ENCODE measurements at places on chromosomes 13 and 19.

DNA sequence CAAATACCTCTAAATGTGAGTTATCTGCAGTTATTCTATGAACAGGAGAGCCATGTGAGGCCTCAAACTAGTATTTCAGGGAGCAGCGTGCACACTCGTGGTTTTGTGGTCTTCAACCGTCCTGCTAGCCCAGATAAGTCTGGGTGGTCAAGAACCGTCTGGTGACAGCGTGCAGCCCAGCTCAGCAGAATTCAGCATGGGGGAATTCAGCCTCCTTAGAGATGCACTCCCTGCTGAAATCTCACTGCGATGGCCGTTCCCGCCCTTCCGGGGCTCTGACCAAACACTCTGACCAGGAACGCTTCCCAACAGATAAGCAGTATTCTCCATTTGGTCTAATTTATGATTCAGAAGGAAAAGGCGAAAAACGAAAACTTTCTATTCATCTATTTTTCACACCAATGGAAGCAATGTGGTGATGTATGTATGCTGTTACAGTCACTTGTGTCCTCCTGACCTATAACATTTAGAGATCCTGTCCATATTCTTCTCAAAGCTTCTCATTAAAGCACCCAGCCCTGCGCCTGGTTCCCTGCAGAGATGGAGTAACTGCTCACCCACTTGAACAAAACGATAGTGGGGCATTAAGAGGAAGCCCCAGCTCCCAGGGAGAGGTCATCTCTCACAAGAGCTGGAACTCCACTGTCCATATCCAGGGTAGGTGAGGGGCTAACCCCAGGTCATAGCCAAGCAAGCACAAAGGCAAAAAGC, 2.9 kb downstream of the ANKRD27 start:
- no peak for DNase-seq

DNA sequence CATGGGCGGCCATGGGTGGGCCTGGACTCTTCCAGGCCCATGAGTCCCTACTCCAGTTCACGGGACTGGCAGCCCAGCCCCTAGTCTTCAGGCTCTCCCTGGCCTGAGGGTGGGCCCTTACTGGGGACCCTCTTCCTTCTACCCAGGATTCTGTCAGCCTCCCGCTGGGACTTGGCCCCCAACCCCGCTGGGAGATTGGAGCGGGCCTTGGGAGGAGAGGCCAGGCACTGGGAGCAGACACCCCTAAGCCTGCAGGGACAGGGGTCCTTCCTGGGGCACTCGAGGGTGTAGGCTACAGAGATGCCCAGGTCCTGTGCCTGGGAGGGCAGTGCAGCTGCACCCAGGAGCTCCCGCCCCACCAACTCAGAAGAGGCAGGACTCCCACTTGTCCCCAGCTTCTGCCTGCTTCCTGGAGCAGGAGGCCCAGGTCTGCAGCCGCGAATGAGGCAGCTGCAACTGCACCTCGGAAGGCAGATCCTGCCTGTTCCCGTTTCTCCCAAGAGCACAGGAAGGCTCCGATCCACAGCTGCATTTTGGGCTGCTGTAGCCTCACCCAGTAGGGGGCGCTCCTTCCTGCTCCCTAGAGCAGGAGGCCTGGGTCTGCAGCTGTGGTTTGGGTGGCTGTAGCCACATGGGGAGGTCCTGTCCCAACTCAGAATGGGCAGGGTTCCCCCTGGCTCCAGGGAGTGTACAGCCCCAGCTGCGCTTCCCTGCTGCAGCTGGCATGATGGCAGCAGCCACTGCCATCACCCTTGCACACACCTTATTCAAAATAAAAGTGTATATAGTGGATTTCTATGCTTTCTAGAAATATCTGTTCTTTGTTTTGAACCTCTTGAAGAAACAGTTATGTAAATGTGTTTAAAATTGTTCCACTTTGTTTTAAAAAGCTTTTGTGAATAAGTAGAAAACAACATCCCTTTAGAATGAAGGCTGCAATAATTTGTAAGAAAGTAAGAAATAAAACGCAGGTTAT, 46.8 kb downstream of the TEX26 start:
- peak; percentile 14 for DNase-seq

DNA sequence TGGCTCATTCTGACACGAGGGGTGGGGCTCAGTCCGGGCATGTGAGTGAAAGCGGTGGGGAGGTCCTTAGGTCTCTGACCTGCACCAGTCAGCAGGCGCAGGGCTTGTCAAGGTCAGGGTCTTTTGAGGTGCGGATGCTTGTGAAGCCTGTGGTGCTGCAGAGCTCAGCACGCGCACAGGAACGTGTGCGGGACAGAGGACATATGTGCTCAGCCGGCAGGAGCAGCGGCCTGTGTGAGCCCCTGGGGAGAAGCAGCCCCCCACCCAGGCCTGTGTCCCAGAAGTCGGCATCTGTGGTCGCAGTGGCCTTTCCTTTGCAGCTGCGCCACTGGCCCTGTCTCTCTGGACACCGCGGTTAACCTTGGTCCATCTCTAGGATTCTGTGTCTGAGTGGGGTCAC, 30.9 kb downstream of the ATP4B start:
- DNase-seq = no peak

GRCh38 chr13:47067306-47067705, 170.5 kb upstream of the HTR2A start:
- DNase-seq = no peak

- DNase-seq = no peak
Observed at GRCh38 chr13:113378825-113379224, 14.9 kb upstream of the GRTP1 start.

DNA sequence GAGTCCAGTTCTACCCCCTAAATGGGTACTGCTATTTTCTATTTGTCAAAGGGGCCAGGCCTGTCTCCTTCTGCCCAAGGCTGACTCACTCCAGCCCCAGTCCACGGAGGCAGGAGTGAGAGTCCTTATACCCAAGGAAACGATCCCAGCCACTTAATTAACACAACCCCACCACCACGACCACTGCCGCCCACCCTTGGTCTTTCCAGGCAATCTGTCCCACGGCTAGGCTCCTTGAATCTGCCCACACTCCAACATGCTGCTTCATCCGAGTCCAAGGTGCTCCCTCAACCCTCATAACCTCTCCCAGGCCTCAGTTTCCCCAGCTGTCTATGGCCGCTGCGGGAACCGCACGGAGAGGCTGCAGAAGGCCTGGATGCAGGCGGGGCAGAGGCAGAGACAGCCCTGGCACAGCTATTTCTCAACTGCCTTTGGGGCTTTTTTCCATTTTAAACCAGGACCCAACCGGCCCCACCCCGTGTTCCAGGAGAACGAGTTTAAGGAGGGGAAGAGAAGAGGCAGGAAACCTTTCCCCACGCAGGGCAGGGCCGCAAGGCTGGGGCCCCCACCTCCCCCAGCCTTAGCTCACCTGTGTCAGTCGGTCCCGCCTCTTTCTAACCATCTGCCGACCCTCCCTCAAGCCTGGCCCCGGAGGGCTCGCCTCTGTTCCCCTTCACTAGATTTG, 746 bp downstream of the RAB3D start:
- no peak for DNase-seq

- DNase-seq = no peak
Observed at GRCh38 chr19:53332484-53332883, 1.1 kb upstream of the ZNF845 start.

GRCh38 chr19:47020992-47021496, 1.4 kb downstream of the NPAS1 start:
- no peak for DNase-seq

DNA sequence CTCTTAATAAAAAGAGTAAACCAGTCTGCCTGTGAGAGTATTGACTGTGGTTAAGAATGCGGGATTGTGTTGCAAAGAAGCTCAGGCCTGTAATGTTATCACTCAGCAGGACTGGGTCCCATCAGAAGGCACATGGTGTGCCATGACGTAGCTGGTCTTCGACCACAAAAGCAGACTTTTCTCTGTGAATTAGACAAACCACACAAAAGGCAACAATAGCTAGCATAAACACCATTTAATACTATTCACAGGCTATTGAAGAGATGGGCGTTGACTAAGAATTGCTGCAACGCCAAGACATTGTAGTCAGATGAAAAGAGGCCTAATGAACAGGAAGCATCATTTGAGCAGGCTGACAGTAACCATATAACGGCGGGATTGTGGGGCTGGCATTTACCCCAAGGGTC, 235.6 kb upstream of the SOX21 start:
- DNase-seq = no peak

- DNase-seq = no peak
Observed at GRCh38 chr19:42024622-42025111, 30.6 kb upstream of the ATP1A3 start.

DNA sequence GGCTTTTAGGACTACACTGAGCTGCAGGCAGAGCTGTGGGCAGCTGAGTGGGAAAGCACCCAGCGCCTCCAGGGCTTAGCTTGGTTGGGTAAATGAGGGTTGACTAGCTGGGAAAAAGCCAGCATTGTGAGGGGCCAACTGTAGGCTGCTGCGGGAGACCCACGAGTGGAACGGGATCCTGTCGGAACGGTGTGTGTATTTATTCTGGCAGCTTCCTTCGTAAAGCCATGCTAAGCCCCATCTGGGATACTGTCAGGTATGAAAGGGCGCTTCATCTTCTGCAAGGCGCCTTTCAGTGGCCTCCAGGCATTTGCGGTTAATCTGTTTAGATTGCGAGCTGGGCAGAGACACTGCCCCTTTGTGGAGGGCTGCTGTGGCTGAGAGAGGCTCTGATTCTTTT, 39.5 kb upstream of the CNMD start:
- no peak for DNase-seq

DNA sequence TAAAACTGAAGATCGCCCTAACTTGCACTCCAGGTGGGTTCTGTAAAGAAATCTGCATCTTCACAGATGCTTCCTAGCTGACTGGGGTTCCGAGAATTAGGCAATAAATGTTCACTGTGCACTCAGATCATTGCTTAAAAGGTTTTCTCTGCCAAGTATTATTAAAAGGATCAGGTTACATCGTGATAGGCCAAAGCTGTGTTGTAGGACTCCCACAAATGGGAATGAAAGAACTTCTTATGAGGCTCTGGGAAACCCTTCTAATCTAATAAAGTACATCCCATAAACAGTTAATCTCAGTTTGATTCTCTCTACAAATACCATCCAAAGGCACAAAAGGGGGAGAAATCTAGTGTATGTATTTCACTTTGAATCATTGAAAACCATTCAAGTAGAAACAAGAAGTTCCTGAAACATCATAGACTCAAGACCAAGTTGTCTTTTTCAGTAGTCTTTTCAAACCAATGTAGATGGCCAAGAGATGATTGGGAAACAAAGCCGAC, 7.1 kb upstream of the POU4F1 start:
- no peak for DNase-seq

DNA sequence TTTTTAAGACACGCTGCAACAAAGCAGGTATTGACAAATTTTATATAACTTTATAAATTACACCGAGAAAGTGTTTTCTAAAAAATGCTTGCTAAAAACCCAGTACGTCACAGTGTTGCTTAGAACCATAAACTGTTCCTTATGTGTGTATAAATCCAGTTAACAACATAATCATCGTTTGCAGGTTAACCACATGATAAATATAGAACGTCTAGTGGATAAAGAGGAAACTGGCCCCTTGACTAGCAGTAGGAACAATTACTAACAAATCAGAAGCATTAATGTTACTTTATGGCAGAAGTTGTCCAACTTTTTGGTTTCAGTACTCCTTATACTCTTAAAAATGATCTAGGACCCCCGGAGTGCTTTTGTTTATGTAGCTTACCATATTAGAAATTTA, 1.2 kb downstream of the BRCA2 start:
- no peak for DNase-seq

- DNase-seq = no peak
Observed at GRCh38 chr19:43595605-43595998, 332 bp downstream of the IRGQ start.

GRCh38 chr13:40966298-40966697, 52.8 kb downstream of the ELF1 start:
- no peak for DNase-seq

DNA sequence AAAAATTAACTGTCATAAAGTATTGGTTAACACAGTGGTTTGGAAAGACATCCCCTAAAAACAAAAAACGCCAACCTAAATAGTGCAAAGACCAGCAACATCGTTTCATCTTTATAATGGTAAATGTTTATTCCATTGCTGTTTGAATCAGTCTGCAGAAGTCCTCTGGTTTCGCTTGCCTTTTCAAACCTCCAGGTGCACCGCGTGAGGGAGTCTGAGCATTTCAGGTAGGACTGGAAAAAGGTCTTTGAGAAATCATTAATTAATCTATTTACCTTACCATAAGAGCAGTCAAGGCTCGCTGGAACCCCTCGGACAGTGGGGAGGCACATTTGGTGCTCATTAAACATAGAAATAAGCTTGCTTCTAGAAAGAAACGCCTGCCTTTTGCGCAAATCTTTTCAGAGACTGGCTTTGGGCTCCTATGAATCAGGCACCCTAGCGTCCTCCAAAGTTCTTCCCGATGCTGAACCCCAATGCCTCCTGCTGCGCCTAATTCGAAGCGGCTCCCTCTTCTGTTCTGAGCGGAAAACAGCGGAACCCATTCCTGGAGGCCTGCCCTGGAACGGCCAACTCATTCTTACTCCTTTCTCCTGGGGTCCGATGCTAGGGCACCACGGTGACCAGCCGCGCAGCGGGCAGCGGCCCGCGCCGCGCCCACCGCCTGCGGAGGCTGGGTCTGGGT, 951 bp upstream of the MTUS2 start:
- DNase-seq = no peak

DNA sequence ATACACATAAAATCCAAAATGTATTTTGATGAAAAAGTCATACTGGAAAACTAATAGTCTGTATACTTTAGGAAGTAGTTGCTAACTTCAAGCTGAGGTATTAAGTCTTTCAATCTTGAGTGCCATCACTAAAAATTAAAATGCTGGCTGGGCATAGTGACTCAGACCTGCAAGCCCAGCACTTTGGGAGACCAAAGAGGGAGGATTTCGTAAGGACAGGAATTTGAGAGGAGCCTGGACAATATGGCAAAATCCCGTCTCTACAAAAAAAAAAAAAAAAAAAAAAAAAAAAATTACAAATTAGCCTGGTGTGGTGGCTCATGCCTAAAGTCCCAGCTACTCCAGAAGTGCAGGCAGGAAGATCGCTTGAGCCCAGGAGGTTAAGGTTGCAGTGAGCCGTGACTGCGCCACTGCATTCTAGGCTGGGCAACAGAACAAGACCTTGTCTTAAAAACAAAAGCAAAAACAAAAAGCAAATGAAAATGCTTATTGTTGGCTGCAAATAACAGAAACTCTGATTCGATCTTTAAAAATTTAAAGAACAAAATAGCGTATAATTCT, 1994.2 kb upstream of the PCDH20 start:
- DNase-seq = no peak

DNA sequence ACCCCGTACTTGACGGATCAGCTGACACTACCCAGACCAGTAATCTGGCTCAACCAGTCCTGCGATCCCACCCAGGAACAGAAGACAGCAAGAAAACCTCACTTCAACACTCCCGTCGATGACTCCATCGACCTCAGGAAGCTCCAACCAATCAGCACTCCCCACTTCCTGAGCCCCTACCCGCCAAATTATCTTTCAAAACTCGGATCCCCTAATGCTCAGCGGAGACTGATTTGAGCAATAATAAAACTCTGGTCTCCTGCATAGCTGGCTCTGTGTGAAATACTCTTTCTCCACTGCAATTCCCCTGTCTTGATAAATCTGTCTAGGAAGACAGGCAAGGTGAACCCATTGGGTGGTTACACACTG, 1.2 kb downstream of the LSM4 start:
- DNase-seq = no peak

Measured in stimulated activated CD8-positive, alpha-beta memory T cell treated with anti-CD3 and anti-CD28 coated beads, Interleukin-4, amount 100 ng/mL, for 4 hours (primary cell).